ENCODE measurements at places on chromosomes 5 and 9.

DNA sequence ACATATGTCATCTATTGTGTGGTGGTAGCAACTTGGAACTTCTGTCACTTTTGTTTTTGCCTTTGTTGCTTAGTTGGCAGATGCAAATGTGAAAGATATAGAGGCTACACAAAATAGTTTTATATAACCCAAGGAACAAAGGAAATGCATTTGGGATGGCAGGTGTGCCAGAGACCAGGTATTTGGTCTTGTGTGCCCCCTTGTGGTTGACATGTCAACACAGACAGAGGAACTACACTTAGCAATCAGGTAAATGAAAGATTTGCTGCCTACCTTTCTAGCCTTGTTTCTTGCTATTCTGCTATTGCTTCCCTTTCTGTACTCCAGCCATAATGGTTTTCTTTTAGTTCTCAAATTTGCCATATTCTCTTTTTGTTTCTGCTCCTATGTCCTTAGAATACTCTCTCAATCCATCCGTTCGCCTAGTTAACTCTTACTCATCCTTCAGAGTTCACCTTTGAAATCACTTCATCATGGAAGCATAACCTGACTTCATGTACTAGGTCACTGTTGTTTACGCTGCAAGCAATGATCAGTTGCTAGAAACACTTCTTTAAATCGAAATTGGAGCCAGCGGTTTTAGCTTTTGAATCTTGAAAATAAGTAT is 119.5 kb downstream of the TRPM3 start:
- peak; percentile 47 for DNase-seq

DNA sequence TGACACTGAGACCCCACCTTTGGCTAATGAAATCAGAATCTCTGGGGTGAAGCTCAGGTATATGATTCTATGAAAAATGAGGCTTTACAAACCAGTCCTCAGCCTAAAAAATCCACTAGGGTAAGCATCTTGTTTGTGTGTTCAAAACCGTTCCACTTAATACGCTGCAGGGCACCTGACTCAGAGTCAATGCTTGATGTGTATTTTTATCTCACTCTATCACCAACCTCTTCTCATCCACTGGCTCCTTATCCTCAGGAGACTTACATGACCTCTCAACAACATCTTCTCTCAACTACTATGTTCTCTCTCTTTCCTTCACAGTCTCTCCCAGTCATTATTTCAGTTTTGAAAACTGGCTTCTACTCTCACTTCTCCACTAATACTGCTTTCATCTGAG is 153.3 kb upstream of the KCNN2 start:
- no peak for DNase-seq

DNA sequence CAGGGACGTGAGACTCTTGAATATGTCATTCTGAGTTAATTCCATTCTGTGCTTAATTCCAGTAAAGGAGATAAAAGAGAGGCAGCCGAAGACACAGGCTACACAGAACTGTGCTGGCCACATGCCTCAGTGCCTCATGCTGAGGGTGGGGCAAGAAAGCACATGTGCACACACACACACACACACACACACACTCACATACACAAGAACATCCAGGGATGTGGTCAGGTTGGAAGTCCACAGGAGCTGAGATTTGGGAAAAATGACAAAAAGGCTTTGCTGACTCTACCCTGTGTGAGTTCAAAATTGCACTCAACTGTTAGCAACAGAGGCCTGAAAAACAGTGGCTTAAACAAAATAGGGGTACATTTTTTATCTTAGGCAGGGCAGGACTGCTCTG is 40.5 kb downstream of the ALG2 start:
- DNase-seq = no peak

DNA sequence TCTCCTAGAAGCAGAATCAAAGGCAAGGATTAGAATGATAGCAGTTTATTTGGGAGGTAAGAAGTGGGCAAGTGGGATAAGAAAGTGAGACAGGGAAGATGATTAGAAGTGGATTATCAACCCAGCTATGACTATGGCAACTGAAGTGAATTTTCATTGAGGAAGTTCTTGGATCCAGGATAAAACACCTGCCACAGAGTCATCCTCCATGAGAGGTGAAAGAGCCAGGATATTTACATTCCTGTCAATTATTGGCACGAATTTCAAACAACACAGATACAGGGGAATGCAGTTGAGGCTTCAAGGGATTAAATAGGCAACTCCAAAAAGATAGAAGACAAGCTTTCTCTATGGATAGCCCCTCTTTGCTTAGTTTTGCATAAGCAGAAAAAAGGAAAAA is 31.8 kb upstream of the ZNF366 start:
- no peak for DNase-seq

- DNase-seq = no peak
These were observed 450.0 kb downstream of the RASEF start for GRCh38 chr9:82612942-82613341.

DNA sequence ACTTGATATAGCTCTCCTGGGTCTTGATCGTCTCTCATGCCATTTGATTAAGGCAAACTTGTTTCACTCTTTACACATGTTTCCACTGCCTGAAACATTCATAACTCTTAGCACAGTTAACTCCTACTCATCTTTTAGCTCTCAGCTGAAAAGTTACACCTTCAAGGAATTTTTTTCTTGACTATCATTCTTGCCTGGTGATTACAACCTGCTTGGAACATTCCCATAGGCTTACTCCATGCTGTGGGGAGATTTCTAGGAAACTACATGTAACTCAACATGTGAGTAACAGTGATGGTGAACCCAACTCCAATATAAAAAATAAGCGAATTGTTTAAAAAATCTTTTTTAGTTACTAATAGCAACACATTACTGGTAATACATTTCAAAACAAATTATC is 224.1 kb upstream of the MPDZ start:
- DNase-seq = no peak

- DNase-seq = no peak
These were observed 41.2 kb downstream of the DNAJC21 start for GRCh38 chr5:34970552-34970951.

- no peak for DNase-seq
These were observed 175.9 kb downstream of the MAN2A1 start for GRCh38 chr5:109865637-109866036.

GRCh38 chr5:53001541-53001940 is 12.4 kb downstream of the ITGA2 start:
- DNase-seq = no peak

GRCh38 chr5:122056913-122057312 is 21.1 kb downstream of the LOX start:
- no peak for DNase-seq

DNA sequence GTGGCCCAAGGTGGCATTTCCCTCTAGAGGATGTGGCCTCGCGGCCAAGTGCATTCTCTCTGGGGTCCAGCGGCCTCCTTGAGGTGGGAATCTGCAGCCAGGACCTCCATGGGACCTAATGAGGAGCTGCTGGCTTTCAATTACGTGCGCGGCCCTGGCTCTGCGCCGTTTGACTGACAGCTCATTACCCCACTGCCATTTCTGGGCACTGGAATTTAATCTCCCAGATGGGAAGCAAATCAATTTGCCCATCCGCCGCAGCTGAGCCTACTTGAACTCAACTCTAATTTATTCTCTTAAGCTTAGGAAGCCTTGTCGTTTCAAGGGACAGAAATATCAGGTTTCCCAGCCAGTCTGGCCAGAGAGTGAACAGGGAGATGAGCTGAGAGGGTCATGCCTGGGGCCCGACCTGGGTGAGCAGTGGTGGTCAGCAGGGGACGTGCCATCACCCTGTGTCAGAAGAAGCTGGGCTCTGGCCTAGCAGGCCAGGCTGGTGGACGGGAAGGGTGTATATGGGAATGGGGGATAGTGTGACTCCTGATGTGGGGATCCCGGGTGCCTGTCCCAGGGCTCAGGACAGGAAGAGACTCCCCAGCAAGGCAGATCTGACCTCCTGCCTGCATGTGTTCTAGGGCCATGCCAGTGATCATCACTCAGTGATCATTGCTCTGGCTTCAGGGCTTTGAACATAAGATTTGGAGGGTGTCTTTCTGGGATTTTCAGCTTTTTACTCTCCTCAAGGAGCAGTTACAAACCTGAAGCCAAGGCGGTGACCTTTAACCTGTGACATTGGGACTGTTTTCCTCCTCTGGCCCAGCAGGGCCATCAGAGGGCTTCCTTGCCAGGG is 69.7 kb downstream of the MACROH2A1 start:
- DNase-seq = peak; percentile 72

DNA sequence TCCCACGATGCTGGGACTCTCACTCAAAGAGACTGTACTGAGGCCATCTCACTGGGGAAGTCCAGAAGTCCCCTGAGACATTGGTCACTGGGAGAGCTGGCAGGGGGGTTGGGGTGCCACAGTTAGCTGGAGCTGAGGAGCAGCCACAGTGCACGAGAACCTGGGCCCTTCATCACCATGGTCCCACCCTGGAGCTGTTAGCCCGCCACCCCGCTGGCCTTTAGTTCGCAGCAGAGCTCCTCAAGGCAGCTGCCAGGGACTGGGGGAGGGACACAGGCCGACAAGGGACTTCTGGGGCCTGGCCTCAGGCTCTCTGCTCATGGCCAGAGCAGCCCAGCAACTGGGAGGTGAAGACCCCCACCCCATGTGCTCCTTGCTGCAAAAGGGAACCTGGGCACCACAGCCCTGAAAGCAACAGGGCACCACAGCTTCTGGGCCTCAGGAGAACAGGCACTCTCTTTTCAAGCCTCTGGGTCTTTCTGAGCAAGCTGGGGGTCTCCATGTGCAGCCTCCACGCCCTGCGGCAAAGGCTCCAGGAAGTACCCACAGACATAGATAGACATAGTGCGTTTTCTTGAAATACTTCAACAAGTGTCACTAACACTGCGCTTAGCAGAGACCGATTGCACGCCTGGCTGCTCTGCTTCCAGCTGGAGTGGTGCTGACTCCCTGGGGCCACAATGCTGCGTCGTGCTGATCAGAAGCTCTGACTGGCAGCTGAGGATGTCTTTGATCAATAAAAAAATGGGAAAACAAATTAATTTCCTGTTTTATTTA is 46.0 kb downstream of the VAV2 start:
- DNase-seq = no peak

DNA sequence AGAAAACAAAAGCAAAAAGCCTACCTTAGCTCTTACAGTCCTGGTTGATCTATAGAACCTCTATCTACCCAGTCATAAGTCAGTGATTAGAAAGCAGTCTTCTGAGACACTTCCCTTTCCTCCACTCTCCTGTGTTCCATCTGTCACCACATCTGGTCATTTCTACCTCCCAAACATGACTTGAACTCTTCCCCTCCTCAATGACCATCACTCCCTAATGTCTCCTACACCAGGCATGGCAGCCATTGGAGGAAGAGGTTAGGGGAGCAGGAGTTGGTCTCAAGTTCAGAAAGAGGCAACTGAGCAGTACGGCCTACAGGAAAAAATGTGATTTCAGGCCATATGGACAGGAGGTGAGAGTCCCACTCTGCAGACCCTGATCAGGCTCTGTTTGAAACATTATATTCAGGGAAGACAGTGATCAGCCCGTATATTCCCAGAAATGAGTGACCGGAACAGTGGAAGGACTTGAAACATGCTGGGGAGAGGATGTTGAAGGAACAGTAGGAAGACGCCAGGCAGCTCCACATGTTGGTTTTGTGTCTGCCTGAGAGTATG is 12.0 kb downstream of the ABLIM3 start:
- DNase-seq = no peak

GRCh38 chr5:116722651-116723050 is 148.0 kb upstream of the SEMA6A start:
- no peak for DNase-seq

DNA sequence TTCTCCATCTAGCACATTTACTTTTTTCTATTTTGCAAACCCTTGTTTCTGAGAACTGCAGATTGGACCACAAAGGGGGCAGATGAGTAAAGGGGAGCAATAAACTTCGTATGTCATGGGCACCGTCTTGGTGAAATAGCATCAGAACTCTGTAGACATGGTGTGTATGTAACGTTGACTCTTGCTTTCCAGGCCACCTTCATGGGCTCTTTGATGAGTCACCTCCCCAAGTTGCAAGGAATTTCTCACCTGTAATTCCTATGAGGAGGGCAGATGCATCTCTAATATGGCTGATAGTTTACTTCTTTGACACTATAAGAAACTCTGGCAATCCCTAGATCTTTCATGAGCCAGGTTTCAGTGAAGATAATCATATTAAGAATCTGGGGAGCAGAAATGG is 163.4 kb upstream of the PLPPR1 start:
- no peak for DNase-seq

DNA sequence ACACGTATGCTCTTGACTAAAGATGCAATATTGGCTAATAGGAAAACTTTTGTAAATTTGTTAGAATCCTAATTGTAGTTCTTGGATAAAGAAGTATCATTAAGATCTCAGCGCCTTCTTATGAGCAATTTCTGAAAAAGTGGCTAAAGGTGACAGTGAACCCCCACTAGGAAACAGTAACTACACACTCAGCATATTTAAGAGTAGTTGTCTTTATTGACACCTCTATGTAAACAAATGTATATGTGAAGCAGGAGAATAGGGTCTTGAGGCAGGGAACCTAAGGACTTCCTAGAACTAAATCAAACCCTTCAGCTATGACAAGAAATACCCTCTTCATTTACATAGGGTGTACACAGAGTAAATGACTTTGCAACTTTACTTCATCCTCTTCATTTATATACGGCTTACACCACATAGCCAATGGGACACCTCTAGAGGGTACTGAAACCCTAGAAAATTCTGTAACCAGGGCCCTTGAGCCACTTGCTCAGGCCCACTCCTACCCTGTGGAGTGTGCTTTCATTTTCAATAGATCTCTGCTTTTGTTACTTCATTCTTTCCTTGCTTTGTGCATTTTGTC is 2.8 kb downstream of the NIPSNAP3A start:
- DNase-seq = no peak

DNA sequence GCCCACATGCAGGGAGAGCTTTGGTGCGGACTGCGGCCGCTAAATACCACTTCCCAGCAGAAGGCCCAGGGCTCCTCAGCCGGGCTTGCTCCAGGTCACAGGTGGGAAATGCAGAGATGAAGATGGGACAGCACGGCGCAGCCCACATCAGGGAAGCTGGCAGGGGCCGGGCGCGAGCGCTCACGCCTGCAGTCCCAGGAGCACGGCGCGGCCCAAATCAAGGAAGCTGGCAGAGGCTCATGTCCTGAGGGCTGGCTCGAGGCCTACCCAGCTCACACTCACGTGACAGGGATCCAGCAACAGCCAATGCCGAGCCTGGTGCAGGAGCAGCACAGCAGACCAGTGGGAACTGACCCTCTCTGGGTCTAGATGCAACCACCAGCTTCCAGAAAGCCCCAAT is 16.3 kb downstream of the LPCAT1 start:
- DNase-seq = no peak

GRCh38 chr5:38535845-38536244 is 20.6 kb downstream of the LIFR start:
- DNase-seq = no peak

- no peak for DNase-seq
These were observed 13.0 kb downstream of the HIGD2A start for GRCh38 chr5:176401281-176402205.

- DNase-seq = peak; percentile 74
These were observed 10.9 kb downstream of the AQP3 start for GRCh38 chr9:33436445-33436844.

GRCh38 chr5:73757416-73757815 is 131.4 kb downstream of the ARHGEF28 start:
- DNase-seq = no peak

DNA sequence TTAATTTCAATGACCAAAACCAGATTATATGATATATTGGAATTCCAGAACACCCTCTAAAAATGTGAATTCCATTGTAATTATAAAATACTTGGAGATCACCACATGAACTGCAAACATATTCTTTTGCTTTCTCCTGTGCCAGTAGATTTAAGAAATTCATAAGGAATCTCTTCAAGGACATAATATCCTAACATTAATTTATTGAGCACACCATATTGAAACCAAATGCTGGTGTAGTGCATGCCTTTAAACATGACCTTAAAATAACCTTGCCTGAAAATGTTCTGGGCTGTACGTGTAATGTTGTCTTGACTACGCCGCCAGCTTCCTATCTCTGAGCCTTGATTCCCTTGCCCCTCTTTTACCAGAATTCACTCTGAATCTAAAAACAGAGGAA is 205.0 kb upstream of the ACTBL2 start:
- DNase-seq = no peak
